Spleen (tissue), 13 donors: ENCODE measurements at places on chromosomes 16 and 17. TPM values are rescaled to one million over a fixed set of nuclear protein-coding genes. Genes with fewer than 3 reads are reported as not detected.

Gene GPR139
- not detected for total RNA-seq

Gene HEATR9
- total RNA-seq = 0.92 TPM

Gene CBFA2T3
- 59.8 TPM for total RNA-seq

Gene PRKCA
- 45.8 TPM for total RNA-seq

- DNase-seq = no peak
These were observed 76.9 kb upstream of the CNEP1R1 start for GRCh38 chr16:49947907-49948678.

GRCh38 chr17:55005520-55005919 lies 37.0 kb downstream of the STXBP4 start:
- DNase-seq = no peak

- DNase-seq = no peak
These were observed 12.6 kb upstream of the CCDC154 start for GRCh38 chr16:1456951-1457350.

DNA sequence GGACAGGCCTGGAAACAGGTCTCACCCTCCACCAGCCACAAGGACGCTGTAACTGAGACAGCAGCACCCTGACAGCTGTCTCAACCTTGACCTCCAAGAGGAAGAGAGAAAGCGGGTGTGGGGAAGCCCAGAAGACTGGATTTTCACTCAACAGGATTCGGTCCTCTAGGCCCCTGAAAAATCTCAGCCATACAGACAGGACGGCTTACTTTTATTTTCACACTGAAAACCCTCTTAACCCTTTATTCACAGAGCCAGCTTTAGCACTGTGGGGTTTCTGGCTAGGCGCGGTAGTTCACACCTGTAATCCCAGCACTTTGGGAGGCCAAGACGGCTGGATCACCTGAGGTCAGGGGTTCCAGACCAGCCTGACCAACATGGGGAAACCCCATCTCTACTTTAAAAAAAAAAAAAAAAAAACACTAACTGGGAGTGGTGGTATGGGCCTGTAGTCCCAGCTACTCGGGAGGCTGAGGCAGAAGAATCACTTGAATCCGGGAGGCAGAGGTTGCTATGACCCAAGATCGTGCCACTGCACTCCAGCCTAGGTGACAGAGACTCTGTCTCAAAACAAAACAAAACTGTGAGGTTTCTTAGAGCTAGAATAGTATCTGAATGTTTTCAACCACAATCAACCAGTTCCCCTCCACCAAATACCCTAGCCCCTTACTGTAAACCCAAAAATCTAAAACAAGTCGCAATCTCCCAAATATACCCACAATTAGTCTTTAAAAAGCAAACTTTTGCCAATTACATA lies 5.3 kb downstream of the ANKRD11 start:
- DNase-seq = no peak

DNA sequence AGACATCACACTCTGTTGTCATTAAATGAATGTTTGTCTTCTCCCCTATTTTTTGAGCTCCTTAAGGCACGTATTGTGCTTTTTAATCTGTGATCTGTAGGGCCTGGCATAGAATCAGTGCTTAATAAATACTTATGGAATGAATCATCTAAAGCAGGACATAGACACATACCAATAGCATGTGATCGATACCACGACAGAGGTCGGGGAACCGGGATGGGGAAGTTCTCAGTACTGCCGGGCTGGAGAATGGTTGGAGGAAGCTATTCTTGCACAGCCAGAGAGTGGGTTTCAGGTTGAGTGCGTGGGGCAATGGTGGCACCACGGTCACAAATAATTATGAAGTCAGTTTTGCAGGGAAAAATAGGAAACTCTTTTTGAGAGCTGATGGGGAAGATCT lies 26.8 kb downstream of the NLRP1 start:
- no peak for DNase-seq

- no peak for DNase-seq
These were observed 160.4 kb downstream of the KCNJ2 start for GRCh38 chr17:70329721-70330120.

- DNase-seq = no peak
These were observed 5.5 kb upstream of the DNAI2 start for GRCh38 chr17:74268558-74268957.

GRCh38 chr17:36195434-36196130 lies 976 bp downstream of the CCL3L1 start:
- no peak for DNase-seq
